ENCODE measurements at places on chromosomes 3 and 15.

- DNase-seq: no peak
These were observed 9.1 kb upstream of the ADPRH start for GRCh38 chr3:119570229-119570628.

DNA sequence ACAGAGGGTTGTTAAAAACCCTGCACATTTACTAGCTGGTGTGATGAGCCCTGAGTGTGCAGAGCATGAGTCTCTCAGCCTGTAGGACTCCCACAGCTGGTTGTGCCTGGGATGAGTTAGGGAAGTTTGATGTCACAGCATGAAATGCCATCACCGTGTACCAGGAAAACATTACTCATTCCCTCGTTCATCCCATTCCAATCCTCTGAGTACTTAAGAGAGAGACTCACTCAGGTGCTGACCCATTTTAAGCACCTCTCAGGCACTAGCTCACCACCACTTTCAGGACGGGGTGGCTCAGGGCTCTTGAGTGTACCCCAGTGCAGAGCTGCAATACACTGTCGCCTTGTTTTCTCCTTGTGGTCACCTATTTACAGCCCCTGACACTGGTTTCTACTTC lies 18.7 kb downstream of the MGLL start:
- DNase-seq: no peak

DNA sequence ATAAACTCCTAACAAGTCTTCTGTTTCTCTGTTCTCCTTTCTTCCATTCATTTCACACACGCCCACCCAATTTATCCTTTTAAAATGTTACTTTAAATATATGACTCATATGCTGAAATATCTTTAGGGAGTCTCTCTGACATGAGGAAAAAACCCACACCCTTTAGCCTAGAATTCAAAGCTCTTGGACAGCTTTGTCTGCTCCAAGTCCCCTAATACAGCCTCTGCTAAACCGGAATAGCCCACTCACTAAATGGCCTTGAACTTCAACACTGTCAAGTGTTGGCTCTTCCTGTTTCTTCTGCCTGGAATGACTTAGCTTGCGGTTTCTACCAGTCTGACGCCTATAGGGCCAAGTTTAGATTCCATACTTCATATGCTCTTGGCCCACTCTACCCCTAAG lies 3.3 kb upstream of the CD96 start:
- DNase-seq: no peak

DNA sequence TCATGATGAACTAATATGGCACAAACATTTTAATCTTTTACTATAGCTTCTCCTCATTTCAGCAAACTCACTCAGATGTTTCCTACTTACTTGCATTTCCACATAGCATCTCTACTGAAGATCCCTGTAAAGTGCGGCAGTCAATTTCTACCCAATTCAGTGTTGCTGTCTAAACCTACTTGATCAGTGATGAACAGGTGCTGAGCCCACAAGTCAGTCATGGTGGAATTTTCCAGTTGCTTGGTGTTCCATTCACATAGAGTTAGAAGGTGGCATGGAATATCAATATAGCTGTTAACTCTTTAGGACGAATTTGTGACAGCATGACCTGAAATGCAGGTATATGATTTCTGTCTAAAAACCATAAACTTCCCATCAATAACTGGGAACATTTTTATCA lies 22.7 kb downstream of the MRPL3 start:
- no peak for DNase-seq

DNA sequence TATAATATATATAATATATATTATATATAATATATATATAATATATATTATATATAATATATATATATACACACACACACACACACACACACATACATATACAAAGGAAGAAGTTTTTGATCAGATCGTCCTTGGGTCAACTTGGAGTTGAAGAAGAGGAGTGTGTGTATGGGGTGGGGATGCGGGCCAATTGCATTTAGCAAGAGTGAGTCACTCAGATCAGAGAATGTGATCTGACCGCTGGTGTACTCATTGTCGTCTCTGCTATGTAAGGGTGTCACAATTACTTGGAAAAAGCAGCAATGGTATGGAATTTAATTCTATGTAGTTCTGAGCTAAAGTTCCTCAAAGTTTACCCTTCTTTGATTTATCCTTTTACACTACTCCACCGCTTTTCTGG lies 4.6 kb upstream of the VGLL3 start:
- no peak for DNase-seq

DNA sequence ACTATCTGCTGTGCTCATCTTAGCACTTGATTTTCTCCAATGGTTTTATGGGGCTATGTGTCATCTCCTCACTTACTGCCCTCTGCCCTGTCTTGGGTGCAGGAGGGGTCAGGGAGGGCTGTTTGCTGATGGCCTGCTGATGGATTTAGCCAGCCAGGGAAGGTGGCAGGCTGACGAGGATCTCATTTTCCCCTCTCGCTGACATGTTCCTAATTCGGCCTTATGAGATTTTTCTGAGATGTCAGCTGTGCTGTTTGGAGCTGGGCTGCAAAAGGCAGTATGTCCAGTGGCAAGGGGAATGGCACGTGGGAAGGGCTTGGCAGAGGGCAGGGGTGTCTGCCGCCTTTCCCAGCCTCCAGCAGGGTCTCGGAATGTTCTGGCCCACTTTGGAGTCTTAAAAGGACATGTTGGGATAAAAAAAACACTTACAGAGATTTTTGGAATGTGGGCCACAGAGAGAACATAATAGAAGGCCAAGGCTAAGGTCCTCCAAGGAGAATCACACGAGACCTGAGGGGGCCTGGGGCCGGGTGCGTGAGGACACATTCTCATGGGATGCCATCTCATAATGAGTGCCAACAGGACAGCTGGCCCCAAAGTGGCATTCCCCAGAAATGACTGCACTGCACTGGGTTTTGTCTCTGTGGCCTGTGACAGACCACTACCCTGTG lies 303.8 kb downstream of the TLE3 start:
- DNase-seq: no peak

- DNase-seq: peak; percentile 92
These were observed at the start of gene ALG3 for GRCh38 chr3:184248454-184249411. Gene ALG3, minus strand, starts transcription at chr3:184248962. Its CDS starts 22 bp downstream, at chr3:184248940.

- no peak for DNase-seq
These were observed 231.1 kb upstream of the DPH6 start for GRCh38 chr15:35777061-35777460.

GRCh38 chr3:151276038-151276686 lies 2.2 kb downstream of the P2RY14 start:
- DNase-seq: peak; percentile 4

- DNase-seq: no peak
These were observed 17.0 kb downstream of the SEC61A1 start for GRCh38 chr3:128069271-128069670.

- DNase-seq: no peak
These were observed 133.1 kb downstream of the CPNE4 start for GRCh38 chr3:131901686-131902085.

GRCh38 chr3:141231952-141232823 lies 563 bp downstream of the PXYLP1 start:
- no peak for DNase-seq

DNA sequence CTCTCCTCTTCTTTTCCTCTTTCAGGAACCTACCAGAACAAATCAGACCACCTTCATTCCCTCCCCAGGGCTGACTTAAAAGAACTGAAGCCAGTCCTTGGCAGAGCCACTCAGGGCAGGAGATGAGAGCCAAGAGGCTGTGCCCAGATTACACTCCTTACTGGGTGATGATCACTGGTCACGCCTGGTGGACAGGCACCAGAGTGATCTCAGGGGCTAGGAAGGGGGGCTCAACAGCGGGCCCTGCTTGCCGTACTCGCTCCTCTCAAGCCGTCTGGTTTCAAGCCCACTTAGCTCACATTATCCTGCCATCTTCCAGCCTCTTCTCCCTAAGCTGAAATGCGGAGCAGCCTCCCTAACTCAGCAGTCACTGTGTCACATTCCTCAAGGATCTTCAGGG lies 1.7 kb upstream of the FAH start:
- no peak for DNase-seq

DNA sequence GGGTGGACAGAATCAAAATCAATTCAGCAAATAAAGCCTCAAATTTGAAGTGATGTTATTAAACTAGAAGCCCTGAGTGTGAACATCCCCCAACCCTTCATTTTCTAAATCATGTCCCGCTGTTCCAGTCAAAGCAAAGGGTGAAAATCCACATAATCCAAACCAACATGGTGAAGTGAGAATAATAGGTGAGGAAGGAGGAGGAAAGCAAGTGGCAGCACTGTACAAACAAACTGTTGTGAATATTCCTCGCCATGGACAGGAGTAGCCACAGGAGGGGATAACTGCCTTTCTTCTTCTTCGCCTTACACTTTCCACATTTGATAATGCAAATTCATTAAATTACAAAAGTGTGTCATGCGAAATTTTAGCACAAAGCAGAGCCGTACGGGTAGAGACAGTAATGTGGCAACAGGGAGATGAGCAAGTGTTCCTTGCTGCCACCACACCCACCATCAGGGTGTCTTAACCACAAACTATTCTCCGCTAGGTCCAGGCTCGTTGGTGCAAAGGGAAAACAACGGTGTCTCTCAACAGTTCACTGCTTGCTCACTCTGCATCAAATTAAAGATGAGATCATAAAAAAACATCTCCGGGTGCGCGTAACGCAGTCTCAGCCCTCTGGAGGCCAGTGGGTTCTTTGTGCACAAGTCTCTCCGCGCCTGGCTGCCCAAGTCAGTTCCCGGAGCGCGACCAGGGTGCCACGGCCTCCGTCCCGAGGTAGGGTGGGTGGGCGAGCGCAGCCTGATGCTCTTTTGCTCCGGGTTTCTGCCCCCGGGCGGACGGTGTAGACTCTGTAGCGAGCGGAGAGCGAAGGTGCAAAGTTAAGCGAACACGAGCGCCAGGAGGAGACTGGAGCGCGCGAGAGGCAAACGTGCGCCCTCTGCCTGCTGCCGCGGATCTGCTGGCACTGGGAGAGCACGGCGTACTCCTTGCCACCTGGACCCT lies 6.7 kb downstream of the EPHA3 start:
- DNase-seq: no peak

- DNase-seq: no peak
These were observed 130.2 kb downstream of the IL1RAP start for GRCh38 chr3:190644035-190644434.

DNA sequence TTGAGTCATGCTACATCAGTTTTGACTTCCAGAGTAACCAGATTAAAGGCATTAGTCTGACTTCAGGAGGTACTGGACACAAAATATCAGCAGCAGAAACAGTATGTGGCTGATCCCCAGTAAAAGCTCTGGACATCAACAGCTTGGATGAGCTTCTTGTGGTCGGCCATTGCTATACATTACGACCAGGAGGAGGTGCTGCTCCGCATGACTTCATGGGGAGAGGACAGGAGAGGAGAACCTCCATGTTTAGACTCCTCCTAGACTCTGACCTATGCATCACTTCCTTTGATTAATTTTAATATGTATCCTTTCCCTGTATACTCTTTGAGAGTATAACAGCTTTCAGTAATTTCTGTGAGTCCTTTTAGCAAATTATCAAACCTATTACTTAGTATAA lies 285.6 kb upstream of the ARHGEF26 start:
- DNase-seq: no peak

DNA sequence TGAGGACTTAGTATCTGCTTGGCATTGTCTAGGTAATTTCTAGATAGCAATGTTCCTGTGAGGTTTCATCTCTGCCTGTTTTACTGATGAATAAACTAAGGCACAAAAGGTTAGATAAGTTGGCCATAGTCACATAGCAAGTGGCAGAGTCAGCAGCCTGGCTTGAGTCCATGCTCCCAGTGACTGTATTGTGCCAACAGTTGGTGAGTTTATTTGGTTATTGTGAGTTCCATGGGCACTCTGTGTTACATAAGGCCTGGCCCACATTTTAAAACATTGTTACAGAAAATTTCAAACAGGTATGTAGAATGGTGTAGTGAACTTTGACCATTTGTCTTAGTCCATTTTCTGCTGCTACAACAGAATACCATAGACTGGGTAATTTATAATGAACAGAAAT lies 15.2 kb downstream of the MCM2 start:
- DNase-seq: no peak

DNA sequence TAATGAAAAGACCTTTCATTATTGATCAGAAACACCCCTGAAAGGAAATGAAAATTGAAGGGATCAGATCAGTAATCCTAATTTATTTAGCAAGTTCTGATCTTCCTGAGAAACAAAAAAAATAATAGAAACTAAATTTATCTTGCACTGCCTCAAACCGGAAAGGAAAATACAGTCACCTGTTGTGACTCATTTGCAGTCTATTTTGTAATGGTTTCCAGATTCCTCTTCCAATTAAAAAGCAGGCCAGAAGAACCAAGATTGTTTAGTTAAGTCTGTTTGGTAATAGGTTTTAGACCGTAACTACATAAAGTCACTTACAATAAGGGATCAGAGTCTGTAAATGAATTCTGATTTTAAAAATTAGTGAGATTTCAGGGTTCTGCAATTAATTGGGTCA lies 49.7 kb upstream of the ATOSA start:
- no peak for DNase-seq

DNA sequence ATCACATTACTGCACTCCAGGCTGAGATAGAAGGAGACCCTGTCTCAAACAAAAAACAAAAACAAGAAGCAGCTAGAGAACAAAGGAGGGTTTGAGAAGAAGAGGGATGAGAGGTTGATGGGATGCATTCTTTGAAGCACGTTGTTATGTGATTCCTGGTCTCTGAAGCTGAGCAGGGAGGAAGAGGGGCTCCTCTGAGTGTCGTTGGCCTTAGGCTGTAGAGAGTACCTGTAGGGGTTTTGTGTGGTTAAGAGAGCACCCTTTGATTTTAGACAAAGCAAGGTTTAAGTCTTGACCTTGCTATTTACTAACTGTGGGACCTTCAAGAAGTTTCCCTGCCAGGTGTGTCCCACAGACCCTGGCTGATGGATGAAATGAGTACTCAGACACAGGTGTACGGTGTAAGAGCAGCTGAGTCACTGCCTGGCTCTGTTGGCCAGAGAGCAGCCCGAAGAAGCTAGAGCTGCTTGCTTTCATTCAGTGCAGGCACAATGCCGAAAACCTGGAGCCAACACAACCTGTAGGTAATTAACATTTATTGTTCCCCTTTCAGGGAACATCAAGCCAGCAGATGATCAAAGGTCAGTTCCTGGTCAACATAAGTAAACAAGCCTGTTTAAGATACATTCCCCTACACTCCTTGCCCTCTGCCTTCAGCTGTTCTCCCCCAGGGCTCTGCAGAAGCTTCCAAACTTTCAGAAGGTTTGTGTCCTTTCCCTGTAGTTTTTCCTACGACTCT lies 67.2 kb downstream of the LRRK1 start:
- DNase-seq: no peak

- DNase-seq: no peak
These were observed 269.4 kb upstream of the ARRDC4 start for GRCh38 chr15:97691078-97691477.

GRCh38 chr3:126078866-126079265 lies 5.1 kb downstream of the SLC41A3 start:
- DNase-seq: no peak

GRCh38 chr3:127038466-127038865 lies 55.6 kb downstream of the PLXNA1 start:
- DNase-seq: no peak

DNA sequence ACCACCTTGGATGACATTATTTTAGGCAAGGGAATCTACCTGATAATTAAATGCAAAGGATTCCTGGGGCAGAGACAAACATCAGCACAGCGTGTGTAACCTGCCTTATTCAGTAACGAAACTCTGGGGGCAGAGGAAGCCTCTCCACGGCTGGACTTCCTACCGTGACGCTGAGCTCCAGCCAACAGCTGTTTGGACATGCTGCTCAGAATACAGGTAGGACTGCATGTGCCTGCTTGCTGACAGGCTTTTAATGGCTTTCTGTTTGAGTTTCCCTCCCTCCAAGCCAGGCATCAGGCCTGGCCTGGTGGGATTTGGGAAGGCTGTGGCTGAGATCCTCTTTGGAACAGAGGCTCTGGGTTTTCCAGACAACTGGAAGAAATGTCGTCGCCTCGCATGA lies 150.6 kb downstream of the ADAMTS17 start:
- DNase-seq: peak; percentile 81

GRCh38 chr3:170643831-170644230 lies 58.0 kb upstream of the SLC7A14 start:
- DNase-seq: no peak
